ENCODE measurements at places on chromosomes 7 and 10. TPM values are rescaled to one million over a fixed set of nuclear protein-coding genes. Genes with fewer than 3 reads are reported as not detected.

GRCh38 chr10:124318811-124319210, 99.9 kb downstream of the OAT start:
- peaks cover 5% of the 10 kb centered on the region for H3K27me3 ChIP-seq
- no peak for DNase-seq
- H3K4me3 ChIP-seq, result no peak overlapping the region
- no peaks in the 10 kb centered on the region for H3K36me3 ChIP-seq
- H3K4me1 ChIP-seq, result no peaks in the 10 kb centered on the region
- no peak overlapping the region for H3K27ac ChIP-seq

The HOGA1 gene
- total RNA-seq, result 0.36 TPM

- no peaks in the 10 kb centered on the region for H3K36me3 ChIP-seq
- H3K4me1 ChIP-seq, result peaks cover 19% of the 10 kb centered on the region
- H3K4me3 ChIP-seq, result no peak overlapping the region
- DNase-seq, result no peak
- H3K27ac ChIP-seq, result no peak overlapping the region
Observed at GRCh38 chr10:4312051-4312835, 513.8 kb upstream of the AKR1E2 start.

DNA sequence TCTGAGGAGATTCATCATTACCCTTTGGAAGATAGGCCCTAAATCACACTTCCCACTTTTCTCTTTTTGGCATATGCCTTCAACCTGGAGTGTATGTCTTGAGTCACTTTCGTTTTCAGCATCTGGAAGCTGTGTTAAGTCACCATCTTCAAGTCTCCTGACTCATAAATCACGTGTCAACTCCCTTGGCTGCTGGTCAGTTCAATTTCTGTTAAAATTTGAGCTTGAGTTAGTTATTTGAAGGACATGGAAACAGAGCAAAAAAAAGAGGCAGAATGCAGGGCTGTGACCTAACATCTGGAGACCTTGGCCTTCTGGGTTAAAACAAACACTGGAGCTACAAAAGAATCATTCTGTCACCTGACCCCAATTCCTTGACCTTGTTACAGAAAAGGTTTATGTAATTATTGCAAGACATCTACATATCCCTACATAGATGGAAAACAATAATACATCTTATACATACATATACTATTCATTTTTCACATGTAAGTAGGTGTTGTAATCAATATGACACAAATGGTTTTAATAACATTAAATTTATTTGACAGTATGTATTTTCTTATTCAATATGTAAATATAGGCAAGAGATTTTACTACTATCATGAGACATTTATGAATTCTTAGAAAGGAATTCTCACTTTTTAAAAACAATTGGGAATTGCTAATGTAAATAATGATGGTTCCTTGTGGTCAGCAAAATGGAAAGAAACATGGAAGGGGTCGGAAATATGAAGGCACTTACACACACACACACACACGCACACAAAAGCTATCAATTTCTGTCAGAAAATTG, 169.7 kb upstream of the PHYHIPL start:
- no peak for DNase-seq
- peaks cover 28% of the 10 kb centered on the region for H3K4me1 ChIP-seq
- H3K36me3 ChIP-seq, result no peaks in the 10 kb centered on the region
- no peak overlapping the region for H3K4me3 ChIP-seq

GRCh38 chr10:127132451-127132850, 63.9 kb downstream of the INSYN2A start:
- H3K4me1 ChIP-seq, result peaks cover 4% of the 10 kb centered on the region
- H3K27me3 ChIP-seq, result no peaks in the 10 kb centered on the region

The CACNB2 gene
- 2.2 TPM for total RNA-seq

GRCh38 chr7:98557538-98558031, 59.5 kb upstream of the NPTX2 start:
- DNase-seq, result no peak
- H3K27ac ChIP-seq, result no peak overlapping the region
- H3K36me3 ChIP-seq, result peaks cover 2% of the 10 kb centered on the region
- H3K4me3 ChIP-seq, result no peak overlapping the region
- no peaks in the 10 kb centered on the region for H3K4me1 ChIP-seq
- H3K27me3 ChIP-seq, result peaks cover 44% of the 10 kb centered on the region

DNA sequence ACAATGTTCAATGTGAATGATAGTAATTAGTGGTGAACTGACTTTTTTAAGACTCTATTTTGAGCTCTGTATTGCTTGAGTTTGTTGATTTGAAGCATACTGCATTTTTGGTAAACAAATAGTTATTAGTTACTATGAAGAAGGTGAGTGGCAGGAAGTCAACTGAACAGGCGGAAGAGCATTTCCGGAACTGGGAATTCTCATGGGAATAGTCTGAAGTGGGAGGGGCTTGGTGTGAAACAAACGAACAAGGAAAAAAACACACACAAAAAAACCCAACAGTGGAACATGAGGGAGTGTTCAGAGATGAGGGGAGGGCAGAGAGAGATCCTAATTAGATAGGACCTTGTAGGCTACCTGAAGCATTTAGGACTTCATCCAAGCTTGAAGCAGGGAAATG, 43.9 kb upstream of the C1QL3 start:
- no peak overlapping the region for H3K4me3 ChIP-seq
- no peaks in the 10 kb centered on the region for H3K4me1 ChIP-seq
- peaks cover 16% of the 10 kb centered on the region for H3K27me3 ChIP-seq
- no peaks in the 10 kb centered on the region for H3K36me3 ChIP-seq

The CPA4 gene
- total RNA-seq, result 0.72 TPM

DNA sequence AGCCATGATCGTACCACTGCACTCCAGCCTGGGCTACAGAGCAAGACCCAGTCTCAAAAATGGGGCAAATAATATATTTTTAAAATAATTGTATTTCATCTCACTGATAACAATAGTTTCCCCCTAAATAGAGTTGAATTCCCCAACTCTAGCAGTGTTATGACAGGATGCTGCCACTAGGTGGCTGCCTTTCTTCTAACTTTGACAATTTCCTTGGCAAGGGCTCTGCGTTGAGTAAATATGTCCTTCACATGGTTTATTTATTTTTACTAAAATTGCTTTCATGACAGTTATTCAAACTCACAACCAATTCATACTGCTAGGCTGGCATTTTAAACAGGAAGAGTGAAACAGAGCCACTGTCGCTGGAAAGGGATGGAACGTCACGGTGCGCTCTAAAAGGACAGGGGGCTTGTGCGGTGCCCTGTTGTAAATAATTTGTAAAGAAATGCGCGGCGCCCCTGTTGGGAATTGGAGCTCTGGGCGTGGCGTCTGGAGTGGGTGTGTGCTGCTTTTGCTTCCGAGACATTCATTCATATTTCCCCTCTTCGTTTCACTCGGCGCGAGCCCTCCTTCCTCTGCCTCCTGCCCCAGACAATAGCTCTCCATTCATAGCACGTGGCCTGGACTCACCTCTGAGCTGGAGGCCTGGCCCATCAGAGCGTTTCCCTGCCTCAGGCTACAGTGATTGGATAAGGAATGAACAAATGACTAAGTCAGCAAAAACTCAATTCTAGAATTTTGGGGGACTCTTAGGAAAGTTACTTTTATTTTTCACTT, 20.5 kb upstream of the PITRM1 start:
- H3K4me1 ChIP-seq, result peaks cover 32% of the 10 kb centered on the region
- DNase-seq, result peak; percentile 31
- H3K27me3 ChIP-seq, result no peaks in the 10 kb centered on the region
- no peak overlapping the region for H3K4me3 ChIP-seq
- no peak overlapping the region for H3K27ac ChIP-seq

The HMX3 gene
- total RNA-seq, result not detected

DNA sequence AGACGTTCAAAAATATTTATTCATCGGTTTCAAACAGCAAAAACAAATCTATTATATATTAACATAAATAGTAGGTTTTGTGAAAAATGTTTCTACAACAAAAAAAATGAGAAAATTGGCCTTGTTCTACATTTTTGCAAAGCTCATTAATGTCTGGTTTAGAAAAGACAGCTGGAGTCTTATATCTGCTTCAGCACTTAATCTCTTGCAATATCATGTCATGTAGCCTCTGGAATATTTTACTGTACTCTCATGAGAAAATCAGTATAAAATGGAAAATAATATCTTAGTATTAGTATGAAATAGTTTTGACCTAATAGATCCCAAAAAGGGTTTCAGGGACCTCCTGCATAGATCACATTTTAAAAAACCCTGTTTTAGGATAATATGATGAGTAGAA, 326.6 kb downstream of the ARL4A start:
- H3K27me3 ChIP-seq, result no peaks in the 10 kb centered on the region
- no peak for DNase-seq
- peaks cover 15% of the 10 kb centered on the region for H3K36me3 ChIP-seq
- H3K4me3 ChIP-seq, result no peak overlapping the region
- no peak overlapping the region for H3K27ac ChIP-seq

DNA sequence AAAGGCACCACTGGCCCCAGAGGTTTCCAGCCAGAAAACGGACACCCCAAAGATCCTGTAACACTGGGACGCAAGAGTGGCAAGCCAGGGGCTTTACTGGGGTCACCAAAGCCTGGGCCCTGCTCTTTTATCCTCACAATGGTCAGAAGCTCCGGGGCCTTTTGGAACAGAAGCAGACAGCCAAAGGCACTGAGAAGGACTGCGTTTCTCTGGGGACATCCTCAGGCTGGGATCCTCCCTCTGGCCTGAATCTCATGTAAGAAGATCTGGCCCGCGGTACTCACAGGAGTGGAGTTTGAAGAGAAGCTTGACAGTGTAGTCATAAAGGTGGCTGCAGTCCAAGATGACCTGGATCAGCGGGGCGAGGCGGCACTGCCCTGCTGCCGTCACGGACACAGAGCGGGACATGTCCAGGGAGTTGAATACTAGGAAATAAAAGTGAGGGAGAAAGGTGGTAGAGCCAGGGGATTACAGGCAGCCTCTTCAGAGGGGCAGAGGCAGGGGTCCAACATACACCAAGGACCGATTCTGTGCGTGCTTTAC, 81.4 kb downstream of the SPDYE5 start:
- no peaks in the 10 kb centered on the region for H3K27me3 ChIP-seq
- peaks cover 4% of the 10 kb centered on the region for H3K4me1 ChIP-seq
- no peak for DNase-seq

DNA sequence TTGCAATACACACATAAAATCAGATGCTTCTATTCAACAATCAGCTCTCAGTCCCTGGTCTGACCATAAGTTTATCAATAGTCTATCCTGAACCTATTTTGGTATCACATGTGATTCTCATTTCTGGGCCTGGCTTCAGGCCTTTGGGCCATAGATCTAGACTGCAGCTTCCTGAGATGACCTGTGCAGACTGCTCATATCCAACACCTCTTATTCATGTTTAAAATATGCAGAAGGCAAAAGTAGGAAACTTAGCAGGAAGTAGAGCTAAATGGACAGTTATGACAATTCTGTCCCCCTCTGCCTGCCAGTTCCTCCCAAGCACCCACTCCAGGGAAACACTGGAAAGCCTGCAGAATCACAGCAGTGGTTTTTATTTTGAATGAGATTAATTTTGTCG, 53.3 kb downstream of the C7orf25 start:
- no peak overlapping the region for H3K27ac ChIP-seq
- no peaks in the 10 kb centered on the region for H3K27me3 ChIP-seq
- peaks cover 6% of the 10 kb centered on the region for H3K36me3 ChIP-seq
- no peak overlapping the region for H3K4me3 ChIP-seq
- H3K4me1 ChIP-seq, result no peaks in the 10 kb centered on the region
- DNase-seq, result no peak

GRCh38 chr7:126569402-126569801, 683.3 kb downstream of the GRM8 start:
- H3K4me1 ChIP-seq, result peaks cover 7% of the 10 kb centered on the region
- no peak for DNase-seq
- H3K27ac ChIP-seq, result no peak overlapping the region
- no peaks in the 10 kb centered on the region for H3K36me3 ChIP-seq

DNA sequence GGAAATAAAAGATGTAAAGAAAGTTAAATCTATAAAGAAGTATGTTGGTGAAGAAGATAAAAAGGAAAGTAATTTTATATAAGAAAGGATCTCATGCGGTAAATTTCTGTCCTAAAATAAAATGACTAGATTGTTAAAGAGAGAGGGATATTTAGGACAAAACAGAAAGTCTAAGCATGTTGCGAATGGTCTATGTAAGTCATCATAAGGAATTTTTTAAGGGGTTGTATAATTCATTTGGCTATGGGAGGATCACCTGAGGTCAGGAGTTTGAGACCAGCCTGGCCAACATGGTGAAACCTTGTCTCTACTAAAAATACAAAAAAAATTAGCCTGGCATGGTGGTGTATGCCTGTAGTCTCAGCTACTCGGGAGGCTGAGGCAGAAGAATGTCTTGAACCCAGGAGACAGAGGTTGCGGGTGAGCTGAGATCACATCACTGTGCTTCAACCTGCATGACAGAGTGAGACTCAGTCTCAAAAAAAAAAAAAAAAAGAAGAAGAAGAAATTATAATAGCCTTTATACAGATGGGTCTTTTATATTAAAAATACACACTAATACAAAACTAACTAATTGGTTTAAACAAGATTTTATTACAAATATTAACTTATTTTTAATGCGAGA, 294.3 kb downstream of the MAGI2 start:
- H3K27me3 ChIP-seq, result no peaks in the 10 kb centered on the region
- peaks cover 3% of the 10 kb centered on the region for H3K36me3 ChIP-seq
- H3K4me1 ChIP-seq, result no peaks in the 10 kb centered on the region
- no peak for DNase-seq

GRCh38 chr7:18345641-18346234, 149.8 kb upstream of the HDAC9 start:
- no peak overlapping the region for H3K4me3 ChIP-seq
- H3K36me3 ChIP-seq, result peaks cover 3% of the 10 kb centered on the region
- no peaks in the 10 kb centered on the region for H3K4me1 ChIP-seq
- no peak overlapping the region for H3K27ac ChIP-seq

- H3K27ac ChIP-seq, result no peak overlapping the region
- H3K4me3 ChIP-seq, result no peak overlapping the region
- no peaks in the 10 kb centered on the region for H3K27me3 ChIP-seq
- no peaks in the 10 kb centered on the region for H3K4me1 ChIP-seq
Observed at GRCh38 chr7:82705517-82706260, 262.1 kb upstream of the CACNA2D1 start.

- H3K27me3 ChIP-seq, result peaks cover 4% of the 10 kb centered on the region
- H3K4me3 ChIP-seq, result no peak overlapping the region
- no peaks in the 10 kb centered on the region for H3K4me1 ChIP-seq
- no peaks in the 10 kb centered on the region for H3K36me3 ChIP-seq
- H3K27ac ChIP-seq, result no peak overlapping the region
Observed at GRCh38 chr10:127498087-127498486, 51.0 kb upstream of the NPS start.

The C10orf62 gene
- total RNA-seq, result not detected

The KLLN gene
- total RNA-seq, result 1.1 TPM

The GLI3 gene
- 141 TPM for total RNA-seq

DNA sequence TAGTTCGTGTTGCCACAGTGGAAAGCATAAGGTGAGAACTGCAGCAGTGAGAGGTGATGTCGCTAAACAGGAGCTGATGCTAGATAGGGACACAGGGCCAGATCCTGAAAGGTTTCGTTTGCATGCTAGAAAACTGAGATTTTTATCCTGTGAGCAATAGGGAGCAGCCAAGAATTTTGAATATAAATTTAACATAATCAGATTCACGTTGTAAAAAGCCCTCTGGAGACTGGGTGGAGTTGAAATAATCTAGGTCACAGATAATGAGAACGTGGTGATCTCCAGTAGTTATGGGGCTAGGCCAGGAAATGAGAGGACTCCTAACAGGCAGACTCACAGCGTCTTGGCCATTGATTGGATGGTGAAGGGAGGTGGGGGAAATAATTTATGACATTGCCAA, 92.1 kb upstream of the IMMP2L start:
- no peaks in the 10 kb centered on the region for H3K27me3 ChIP-seq
- H3K4me3 ChIP-seq, result no peak overlapping the region
- no peak overlapping the region for H3K27ac ChIP-seq
- H3K4me1 ChIP-seq, result no peaks in the 10 kb centered on the region
- DNase-seq, result no peak
